ENCODE measurements at places on chromosomes 5 and 9. TPM values are rescaled to one million over a fixed set of nuclear protein-coding genes. Genes with fewer than 3 reads are reported as not detected.

GRCh38 chr5:8508231-8508630, 639.3 kb downstream of the MTRR start:
- no peaks in the 10 kb centered on the region for H3K4me1 ChIP-seq
- no peaks in the 10 kb centered on the region for H3K27me3 ChIP-seq
- H3K4me3 ChIP-seq, result no peak overlapping the region
- no peak overlapping the region for H3K27ac ChIP-seq
- DNase-seq, result no peak

DNA sequence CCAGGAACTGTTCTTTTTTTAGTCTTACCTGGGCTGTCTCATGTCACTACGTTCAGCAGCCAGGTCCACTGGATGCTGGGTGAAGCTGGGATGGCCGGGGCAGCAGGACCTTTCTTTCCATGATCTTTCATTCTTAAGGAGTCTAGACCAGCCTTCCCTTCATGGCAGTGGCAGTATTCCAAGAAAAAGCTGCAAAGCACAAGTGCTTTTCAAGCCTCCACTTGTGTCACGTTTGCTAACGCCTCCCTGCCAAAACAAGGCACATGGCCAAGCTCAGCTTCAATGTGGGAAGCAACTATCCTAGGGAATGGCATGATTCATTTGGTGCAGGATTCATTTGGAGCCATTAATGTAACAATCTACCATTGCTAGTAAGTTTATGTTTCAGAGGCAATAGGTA, 94.8 kb downstream of the RCL1 start:
- no peak overlapping the region for H3K4me3 ChIP-seq
- H3K4me1 ChIP-seq, result no peaks in the 10 kb centered on the region
- no peak overlapping the region for H3K27ac ChIP-seq
- DNase-seq, result peak; percentile 42
- no peaks in the 10 kb centered on the region for H3K36me3 ChIP-seq

The VLDLR gene
- polyA plus RNA-seq, result 34.5 TPM

GRCh38 chr5:68894673-68895072, 199.1 kb upstream of the SLC30A5 start:
- H3K4me3 ChIP-seq, result no peak overlapping the region
- H3K4me1 ChIP-seq, result no peaks in the 10 kb centered on the region
- no peaks in the 10 kb centered on the region for H3K27me3 ChIP-seq
- H3K36me3 ChIP-seq, result no peaks in the 10 kb centered on the region
- DNase-seq, result no peak
- no peak overlapping the region for H3K27ac ChIP-seq

The SH3RF2 gene
- 12.5 TPM for polyA plus RNA-seq

DNA sequence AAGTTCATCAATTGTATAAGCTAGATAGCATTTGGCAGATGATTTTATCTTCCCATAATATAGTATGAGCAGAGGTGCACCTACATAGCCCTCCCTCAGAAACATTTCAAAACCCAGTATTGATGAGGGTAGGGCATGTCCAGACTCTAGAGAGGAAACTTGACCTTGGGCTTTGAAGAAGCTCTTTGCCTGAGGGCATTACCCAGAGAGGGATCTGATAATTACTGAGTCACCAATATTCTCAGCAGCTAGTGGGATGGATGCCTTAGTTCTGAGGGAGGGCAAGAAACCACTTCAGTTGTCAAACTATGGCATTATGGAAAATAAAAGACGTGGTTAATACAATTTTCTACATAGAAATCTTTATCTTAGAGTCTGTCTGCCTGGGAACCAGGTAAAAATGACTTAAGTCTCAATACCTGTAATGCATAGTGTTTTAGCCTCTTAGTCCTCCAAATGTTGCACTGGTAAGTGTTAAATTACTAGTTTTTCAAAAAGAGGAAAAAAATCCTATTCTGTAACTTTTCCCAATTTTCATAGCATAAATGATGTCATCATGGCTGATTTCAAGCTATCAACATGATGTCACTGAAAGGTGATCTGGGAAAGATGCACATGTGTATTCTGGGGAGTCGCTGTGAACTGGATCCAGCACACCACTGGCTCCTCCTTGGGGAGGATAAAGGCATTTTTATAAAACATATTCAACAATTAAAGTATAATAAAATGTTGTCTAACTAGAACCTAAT, 809.0 kb downstream of the KCTD16 start:
- no peaks in the 10 kb centered on the region for H3K4me1 ChIP-seq
- no peak for DNase-seq
- no peak overlapping the region for H3K4me3 ChIP-seq
- H3K27ac ChIP-seq, result no peak overlapping the region
- H3K36me3 ChIP-seq, result no peaks in the 10 kb centered on the region
- H3K27me3 ChIP-seq, result no peaks in the 10 kb centered on the region

The CD274 gene
- polyA plus RNA-seq, result 0.96 TPM

The F12 gene
- 0.65 TPM for polyA plus RNA-seq

GRCh38 chr5:119814655-119815054, 185.3 kb downstream of the FAM170A start:
- no peak for DNase-seq
- H3K27me3 ChIP-seq, result no peaks in the 10 kb centered on the region
- no peaks in the 10 kb centered on the region for H3K36me3 ChIP-seq
- no peaks in the 10 kb centered on the region for H3K4me1 ChIP-seq
- no peak overlapping the region for H3K27ac ChIP-seq

The GDNF gene
- polyA plus RNA-seq, result 0.80 TPM

GRCh38 chr9:109641372-109641659, 138.7 kb upstream of the PALM2AKAP2 start:
- H3K4me1 ChIP-seq, result peaks cover 16% of the 10 kb centered on the region
- peak overlapping the region; percentile 52 for H3K4me3 ChIP-seq
- H3K27me3 ChIP-seq, result peaks cover 25% of the 10 kb centered on the region
- H3K36me3 ChIP-seq, result no peaks in the 10 kb centered on the region

GRCh38 chr5:79795764-79796398, 106.2 kb downstream of the CMYA5 start:
- H3K4me1 ChIP-seq, result peaks cover 17% of the 10 kb centered on the region
- no peak overlapping the region for H3K27ac ChIP-seq
- DNase-seq, result peak; percentile 34

DNA sequence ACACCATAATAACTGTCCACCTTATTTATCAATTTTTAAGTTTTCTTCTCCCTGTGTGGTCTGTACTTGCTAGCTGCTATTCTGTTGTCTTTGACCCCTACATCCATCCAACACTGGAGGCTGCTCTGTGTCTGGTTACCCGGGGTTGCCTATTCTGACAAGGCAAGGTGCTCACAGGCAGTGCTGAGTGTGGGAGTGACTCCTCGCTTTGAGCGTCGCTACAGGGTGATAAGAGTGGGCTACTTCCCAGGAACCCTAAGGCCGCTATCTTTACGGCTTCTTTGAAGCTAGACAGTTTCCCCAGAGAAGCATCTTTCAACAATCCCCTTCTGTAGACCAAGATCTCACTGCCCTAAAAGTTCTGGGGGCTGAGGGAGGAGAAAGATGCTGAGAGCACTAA, 35.3 kb downstream of the NSUN2 start:
- no peak overlapping the region for H3K27ac ChIP-seq
- H3K36me3 ChIP-seq, result peaks cover 55% of the 10 kb centered on the region
- DNase-seq, result no peak
- H3K27me3 ChIP-seq, result no peaks in the 10 kb centered on the region

DNA sequence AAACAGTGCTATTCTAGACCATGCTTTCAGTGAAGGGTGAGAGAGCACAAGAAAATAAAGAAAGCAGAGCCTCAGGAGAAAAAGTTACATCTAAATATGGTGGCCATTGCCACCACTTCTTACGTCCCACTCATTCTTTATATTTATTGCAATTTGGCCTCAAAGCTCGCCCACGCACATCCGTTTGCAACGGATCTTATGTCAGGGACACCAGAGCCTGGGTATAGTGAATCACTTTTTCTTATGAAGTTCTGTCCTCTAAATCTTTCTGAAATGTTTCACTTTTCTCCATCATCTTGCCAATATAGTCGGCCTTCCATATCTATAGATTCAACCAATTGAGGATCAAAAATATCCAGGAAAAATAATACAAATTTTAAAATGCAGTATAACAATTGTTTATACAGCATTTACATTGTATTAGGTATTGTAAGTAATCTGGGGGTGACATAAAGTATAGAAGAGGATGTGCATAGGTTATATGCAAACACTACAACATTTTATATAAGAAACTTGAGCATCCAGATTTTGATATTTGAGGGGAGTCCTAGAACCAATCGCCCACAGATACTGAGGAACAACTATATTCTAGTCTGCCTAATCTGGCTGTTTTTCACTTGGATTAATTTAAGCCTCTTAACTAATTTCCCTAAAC, 35.2 kb downstream of the GOLPH3 start:
- no peak overlapping the region for H3K4me3 ChIP-seq
- no peaks in the 10 kb centered on the region for H3K27me3 ChIP-seq
- DNase-seq, result no peak
- H3K27ac ChIP-seq, result no peak overlapping the region
- H3K4me1 ChIP-seq, result no peaks in the 10 kb centered on the region
- H3K36me3 ChIP-seq, result peaks cover 23% of the 10 kb centered on the region

GRCh38 chr5:77356740-77357139, 135.4 kb downstream of the WDR41 start:
- no peak overlapping the region for H3K4me3 ChIP-seq
- H3K4me1 ChIP-seq, result no peaks in the 10 kb centered on the region

DNA sequence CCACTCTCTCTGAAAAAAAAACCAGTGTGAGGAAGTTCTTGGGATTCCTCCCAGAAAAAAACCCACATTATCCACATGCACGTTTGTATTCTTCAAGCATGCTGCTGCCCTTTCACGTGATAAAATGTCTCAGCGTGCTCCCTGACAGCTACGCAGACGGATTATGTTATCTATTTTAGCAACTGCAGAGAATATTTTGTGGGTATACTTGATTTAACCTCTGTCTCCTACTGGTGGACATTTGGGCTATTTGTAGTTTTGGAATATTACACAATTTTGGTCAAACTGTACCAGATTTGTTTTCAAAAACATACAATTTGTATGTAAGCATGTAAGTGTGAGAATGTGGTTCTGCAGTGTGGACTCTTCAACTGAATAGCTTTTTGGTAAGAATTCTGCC, 10.7 kb downstream of the PRRC2B start:
- DNase-seq, result no peak
- H3K4me3 ChIP-seq, result no peak overlapping the region
- H3K36me3 ChIP-seq, result no peaks in the 10 kb centered on the region

The FOXD4L4 gene
- 0.05 TPM for polyA plus RNA-seq

DNA sequence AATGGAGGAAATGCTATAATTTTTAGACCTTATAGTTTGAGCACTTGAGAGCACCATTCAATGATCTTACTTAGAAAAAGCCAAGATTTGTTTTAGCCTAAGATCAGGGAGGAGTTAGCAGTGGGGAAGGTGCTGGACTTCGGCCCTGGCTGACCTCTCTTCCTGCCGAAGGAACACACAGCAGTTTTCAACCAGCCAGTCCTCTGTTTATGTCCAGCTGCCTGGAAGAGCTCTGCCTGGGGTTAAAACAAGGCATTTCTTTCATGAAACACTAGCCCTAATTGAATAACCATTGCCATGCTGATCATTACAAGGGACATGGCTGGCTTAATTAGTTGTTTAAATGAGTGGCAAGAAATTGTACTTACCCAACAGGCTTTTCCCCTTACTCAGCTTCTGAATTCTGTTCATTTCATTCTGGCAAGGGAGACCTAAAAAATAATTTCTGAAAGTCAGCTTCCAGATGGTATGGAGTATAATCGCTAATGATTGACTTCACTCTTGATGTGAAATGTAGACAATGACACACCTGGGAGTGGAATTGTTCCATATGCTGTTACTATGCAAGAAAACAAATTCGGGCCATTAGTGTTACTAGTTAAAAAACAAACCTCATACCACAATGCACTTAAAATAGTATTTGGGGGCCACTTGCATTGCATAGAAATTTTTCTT, 514.2 kb downstream of the SPOCK1 start:
- DNase-seq, result peak; percentile 20
- no peak overlapping the region for H3K4me3 ChIP-seq
- no peaks in the 10 kb centered on the region for H3K4me1 ChIP-seq
- no peaks in the 10 kb centered on the region for H3K36me3 ChIP-seq
- no peak overlapping the region for H3K27ac ChIP-seq

DNA sequence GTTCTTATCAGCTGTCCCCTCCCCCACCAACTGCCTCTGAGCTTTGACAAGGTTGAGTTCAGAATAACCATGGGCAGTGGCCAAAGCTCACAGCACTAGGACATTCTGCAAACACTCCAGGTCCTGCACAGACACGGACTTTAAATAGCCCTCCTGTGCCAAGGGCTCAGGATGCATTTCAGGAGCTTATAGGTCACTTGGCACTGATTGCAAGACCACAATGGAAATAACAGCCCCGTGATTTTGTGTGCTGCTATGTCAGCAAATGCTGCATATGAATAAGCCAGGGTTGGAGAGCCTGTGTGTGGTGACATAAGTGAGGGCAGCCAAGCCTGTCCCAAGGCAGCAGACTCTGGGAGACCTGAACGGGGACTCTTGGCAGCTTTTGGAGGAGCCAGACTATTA, 150.7 kb downstream of the DMRT2 start:
- H3K27ac ChIP-seq, result no peak overlapping the region
- H3K4me3 ChIP-seq, result no peak overlapping the region
- no peaks in the 10 kb centered on the region for H3K27me3 ChIP-seq
- H3K4me1 ChIP-seq, result peaks cover 9% of the 10 kb centered on the region
- no peaks in the 10 kb centered on the region for H3K36me3 ChIP-seq

The BARX1 gene
- polyA plus RNA-seq, result not detected

Data from muscle of leg (tissue), 16 donors.